ENCODE measurements at places on chromosomes 11 and 22.

- DNase-seq: no peak
Observed at GRCh38 chr11:12657336-12657735, 16.9 kb upstream of the TEAD1 start.

DNA sequence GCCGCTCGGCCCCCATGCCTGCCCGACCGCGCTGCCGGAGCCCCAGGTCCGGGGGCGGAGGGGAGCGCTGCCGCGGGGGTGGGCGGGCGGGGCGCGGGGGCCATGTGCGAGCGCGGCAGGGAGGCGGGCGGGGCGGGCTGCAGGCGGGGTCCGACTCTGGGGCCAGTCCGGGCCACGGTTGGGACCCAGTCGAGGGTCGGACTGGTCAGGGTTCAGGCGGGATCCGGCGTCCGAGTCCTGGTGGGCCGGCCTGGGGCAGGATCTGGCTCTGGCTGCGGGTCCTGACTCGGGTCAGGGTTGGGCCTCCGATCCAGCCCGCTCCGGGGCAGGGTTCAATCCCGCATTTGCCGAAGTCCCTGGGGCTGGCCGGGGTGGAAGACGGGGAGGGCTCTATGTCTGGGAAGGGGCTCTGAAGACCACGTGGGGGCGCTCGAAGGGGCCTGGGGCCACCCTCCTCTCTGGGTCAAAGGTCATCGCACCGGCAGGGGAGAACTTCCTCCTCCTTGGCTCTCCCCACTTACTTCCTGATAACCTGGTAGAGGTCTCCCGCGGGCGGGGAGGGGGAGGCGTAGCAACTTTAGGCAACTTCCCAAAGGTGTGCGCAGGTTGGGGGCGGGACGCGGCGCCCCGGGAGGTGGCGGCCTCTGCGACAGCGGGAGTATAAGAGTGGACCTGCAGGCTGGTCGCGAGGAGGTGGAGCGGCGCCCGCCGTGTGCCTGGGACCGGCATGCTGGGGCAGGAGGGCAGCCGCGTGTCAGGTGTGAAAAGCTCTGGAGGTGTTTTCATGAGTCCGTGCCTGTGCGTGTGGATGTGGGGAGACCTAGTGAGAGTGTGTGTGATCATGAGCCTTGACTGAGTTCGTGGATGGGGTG is 603 bp downstream of the ESRRA start:
- DNase-seq: peak; percentile 49

- no peak for DNase-seq
Observed at GRCh38 chr11:120682866-120683265, 171.3 kb downstream of the GRIK4 start.

DNA sequence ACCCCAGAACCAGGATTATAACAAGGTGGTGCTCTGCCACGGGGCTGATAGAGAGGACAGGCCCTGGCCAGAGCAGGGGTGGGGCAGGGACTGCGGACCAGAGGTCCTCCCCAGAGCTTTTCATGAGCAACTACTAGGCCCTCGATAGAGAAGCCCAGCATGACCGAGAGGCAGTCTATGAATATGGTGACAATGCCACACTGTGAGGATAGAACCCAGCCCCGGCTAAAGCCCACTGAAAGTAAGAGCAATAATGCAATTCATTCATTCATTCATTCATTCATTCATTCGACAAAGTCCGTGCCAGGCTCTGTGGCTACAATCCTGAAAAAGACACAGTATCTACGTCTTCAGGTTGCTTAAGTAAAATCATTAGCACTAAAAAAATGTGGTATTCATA is 35.6 kb upstream of the CD5 start:
- DNase-seq: no peak

GRCh38 chr11:110984693-110985092 is 260.8 kb upstream of the POU2AF2 start:
- DNase-seq: no peak

- no peak for DNase-seq
Observed at GRCh38 chr11:128582496-128583366, 4.6 kb downstream of the ETS1 start.

GRCh38 chr11:76610871-76611475 is 59.6 kb downstream of the LRRC32 start:
- DNase-seq: no peak

DNA sequence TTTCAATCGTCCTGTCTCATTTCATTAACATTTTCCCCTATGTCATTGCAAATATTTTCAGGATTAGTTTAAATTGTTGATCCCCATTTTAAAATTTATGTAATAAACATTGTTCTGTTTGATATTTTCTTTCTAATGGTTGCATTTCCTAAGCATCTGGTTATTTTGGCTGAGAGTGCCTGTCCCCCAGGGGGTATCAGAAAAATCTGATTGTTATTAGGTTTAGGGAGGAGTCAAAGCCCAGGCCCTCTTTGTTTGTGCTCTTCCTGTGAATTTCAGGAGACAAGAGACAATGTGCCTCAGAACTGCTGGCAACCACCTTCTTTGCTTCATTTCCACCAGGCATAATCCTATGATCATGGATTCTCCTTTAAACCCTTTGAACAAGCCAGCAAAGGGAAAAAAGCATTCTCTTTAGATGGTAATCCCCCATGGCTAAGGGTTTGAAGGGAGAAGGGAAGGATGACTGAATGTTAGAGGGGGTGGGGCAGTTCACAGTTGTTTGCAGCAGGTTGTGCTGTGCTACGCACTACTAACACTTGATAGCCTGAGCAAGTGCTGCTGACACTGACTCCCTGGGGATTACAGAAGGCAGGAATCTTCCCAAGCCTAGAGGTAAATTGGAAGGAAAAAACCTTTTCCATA is 462.4 kb upstream of the LRRC4C start:
- DNase-seq: no peak

DNA sequence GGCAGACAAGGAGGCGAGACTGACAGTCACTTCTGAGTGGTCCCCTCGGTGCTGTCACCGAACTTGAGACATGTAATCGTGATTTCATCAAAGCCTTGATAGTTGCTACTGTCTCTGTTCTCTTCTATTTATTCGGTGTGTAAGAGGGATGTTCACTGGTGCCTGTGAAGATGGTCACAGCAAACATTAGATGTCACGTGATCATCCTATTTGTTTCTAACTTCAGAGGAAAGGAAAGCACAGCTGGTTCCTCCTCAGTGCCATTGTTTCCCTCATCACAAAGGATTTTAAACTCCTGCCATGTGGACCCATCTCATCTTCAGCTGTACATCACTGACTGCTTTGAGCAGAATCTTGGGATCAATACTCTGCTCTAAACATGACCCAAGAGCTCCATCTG is 73.1 kb upstream of the CLMP start:
- DNase-seq: no peak

GRCh38 chr22:19138217-19139000 is 6.0 kb downstream of the ESS2 start:
- no peak for DNase-seq

DNA sequence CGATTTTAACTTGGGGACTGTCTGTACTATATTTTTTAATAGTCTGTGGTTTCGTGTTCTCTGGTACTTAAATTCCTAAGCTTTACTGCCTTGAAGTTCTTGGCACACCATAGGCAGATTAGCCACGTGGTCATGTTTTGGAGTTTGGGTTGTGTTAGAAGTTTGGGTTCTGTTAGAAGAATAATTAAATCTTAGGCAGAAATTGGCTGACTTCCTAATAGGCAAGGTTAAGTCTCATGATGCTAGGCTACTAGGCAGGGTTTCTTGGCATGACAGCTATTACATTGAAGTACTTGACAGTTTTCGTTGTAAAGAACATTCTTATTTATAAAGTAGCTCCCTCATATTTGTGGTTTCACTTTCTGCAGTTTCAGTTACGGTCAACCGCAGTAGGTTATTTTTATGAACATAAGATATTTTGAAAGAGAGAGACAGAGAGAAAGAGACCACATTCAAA is 30.0 kb upstream of the MMP7 start:
- peak; percentile 49 for DNase-seq

DNA sequence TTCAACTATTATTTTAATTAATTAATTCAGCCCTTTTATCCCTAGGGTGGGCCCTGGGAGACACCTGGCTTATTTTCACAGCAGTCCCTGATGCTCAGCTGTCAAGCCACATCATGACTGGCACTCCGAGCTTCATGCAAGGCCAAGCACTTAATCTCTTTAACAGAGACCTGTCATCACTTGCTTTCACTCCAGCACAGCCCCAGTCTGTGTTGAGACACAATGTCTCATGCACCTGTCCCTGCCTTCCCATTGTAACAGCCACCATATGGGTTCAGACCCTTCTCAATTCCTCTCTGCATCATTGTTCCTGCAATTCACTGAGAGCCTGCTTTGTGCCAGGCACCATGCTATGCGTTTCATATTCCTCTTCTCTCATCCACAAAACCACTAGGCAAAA is 222.2 kb upstream of the TENM4 start:
- no peak for DNase-seq

DNA sequence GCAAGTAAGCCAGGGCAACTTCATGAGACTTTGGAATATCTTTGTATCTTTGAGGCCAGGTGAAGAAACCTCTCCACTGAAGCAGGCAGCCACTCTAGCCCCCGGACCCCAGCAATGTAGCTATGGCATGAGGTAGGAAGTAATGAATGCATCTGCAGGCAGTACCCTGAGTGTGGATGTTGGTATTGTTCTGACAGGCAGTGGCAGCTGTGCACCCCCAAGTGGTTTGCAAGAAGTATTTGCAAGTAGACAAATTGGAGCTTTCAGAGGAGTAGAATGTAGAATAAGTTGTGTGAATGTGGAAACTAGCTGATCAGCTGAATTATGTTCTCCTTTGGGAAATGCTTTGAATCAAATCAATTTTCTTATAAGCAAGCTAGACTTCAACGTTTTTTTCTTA is 194.4 kb upstream of the PGR start:
- DNase-seq: no peak

DNA sequence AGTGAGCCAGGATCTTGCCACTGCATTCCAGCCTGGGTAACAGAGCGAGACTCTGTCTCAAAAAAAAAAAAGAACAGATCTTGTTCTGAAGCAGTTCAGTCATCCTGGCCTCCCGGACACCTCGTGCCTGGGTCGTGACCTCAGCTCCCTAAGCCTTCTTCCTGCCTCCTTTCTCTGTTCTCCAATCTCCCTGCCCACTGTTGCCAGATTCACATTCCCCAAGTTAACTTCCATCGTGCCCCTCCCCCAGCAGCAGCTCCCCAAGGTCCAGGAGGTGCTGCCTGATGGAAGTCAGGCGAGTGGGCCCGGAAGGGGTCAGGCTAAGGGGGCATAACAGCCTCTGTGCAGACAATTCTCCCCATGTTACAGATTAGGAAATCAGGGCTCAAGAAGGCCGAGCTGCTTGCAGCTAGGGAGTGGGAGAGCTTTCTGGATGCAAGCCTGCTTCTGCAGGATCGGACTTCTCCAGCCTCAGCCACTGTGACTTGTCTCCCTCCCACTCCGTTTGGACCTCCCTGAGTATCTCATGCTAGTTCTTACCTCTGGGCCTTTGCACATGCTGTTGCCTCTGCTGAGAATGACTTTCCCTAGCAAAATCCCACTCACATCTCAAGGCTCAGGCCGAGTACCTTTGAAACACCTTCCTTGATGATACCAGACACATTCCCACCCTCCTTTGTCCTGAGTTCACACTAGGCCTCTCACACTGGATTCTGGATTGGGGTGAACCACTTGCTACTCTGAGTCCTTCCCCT is 14.3 kb upstream of the TMEM184B start:
- DNase-seq: no peak

DNA sequence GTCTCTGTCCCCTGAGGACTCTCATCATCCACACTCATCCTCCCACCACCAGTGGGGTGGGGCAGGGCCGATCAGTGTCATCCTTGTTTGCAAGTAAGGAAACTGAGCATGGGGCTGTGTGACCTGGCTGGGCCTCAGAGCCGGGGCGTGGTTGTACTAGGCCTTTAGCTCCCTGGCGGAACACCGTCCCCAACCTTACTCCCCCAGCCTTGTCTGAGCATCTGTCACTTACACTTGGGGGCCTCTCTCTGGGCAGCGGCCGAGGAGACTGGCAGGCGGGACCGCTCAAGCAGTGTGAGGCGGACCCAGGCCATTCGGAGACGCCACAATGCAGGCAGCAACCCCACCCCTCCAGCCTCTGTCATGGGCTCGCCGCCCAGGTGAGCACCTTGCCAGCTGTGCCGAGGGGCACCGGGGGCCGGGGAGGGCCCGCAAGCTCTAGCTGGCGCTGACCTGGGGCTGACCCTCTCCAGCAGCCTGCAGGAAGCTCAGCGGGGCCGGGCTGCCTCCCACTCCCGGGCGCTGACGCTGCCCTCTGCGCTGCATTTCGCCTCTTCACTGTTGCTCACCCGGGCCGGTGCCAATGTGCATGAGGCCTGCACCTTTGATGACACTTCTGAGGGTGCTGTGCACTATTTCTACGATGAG is 3.8 kb downstream of the PCNX3 start:
- DNase-seq: no peak

DNA sequence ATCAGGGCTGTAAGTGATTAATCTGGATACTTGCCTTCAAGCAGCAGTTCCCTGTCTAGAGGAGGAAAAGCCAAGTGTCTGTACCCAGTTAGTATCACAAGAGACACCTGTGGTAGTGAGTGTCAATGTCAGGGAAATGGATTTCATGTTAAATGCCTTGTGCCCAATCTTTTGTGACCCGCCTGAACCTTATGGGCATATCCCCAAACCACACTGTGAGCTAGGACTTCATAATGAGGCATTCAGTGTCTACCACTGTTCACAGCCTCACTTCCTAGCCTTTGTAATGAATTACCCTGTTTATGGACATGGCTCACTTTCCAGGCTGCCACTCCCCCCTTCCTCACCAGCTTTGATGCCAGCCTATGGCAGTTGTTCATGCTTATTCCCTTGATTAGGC is 125.1 kb downstream of the TRIM44 start:
- DNase-seq: no peak

DNA sequence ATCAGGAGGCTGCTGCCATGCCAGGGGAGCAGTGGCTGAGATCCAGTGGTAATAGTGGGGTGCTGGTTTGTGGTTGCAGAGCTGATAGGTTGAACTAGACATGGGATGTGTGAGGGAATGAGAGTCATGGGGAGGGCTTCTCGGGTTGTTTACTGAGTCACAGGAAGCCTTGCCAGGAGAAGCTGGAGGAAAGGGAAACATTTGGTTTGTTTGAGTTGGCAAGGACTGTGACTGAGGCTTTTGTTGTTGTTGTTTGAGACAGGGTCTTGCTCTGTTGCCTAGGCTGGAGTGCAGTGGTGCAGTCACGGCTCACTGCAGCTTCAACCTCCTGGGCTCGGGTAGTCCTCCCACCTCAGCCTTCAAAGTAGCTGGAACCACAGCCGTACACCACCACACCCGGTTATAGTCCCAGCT is 49.3 kb downstream of the CABIN1 start:
- no peak for DNase-seq

DNA sequence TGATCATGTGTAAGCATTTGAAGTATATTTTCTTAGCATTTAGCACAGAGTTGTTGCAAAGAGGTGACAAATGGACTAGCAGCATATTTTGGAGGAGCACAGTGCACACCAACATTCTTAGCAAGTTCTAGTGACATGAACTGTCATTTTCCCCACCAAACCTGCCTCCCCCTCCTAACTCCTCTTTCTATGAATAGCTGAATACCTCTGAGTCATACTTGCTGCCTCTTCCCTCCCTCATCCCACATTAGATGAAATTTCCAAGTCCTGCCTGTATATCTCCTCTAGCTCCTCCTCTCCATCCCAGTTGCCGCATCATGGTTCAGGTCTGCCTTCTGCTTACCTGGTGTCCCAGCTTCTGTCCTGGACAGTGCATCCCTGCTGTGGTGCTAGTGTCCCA is 7.2 kb downstream of the OSBP2 start:
- no peak for DNase-seq
